Retina (tissue), 1 donor: ENCODE measurements at places on chromosomes 4 and X.

DNA sequence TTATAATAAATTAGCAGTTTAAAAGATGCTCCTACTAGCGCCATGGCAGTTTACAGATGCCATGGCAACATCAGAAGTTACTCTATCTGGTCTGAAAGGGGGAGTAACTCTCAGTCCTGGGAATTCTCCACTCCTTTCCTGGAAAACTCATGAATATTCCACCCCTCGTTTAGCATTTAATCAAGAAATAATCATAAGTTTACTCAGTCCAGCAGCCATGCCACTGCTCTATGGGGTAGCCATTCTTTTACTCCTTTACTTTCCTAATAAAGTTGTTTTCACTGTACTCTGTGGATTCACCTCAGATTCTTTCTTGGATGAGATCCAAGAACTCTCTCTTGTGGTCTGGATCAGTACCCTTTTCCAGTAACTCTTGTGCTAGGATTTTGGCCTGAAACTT lies 52.3 kb downstream of the GUCY1B1 start:
- no peak for DNase-seq

DNA sequence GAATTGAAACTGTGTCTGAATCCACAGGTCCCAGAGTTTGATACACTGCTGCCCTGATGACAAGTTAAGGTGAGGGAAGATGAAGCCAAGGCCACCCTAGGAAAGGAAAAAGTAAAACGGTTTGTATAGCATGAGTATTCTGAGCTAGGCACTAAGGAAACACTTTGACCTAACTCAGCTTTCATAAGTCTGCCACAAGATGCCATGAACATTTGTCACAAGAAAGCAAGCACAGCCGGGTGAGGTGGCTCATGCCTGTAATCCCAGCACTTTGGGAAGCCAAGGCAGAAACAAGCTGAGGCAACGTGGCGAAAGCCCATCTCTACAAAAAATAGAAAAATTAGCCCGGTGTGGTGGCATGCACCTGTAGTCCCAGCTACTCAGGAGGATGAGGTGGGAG lies 34.2 kb downstream of the ELOVL6 start:
- no peak for DNase-seq

- no peak for DNase-seq
Measured at GRCh38 chrX:13693341-13693961, 4.5 kb downstream of the RAB9A start.

DNA sequence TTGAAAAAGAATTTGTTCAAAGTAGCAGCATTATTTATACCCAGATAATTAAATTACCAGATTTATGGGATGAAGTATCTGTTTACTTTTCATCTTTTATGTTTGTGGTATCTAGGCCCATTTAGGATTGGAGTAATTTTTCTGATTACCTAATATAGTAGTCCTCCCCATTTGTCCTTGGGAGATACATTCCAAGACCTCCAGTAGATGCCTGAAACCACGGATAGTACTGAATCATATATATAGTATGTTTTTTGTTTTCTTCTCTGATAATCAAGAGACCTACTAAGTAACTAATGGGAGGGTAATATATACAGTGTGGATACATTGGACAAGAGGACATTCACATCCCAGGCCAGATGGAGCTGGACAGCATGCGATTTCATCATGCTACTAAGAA lies 30.7 kb upstream of the PTPN13 start:
- no peak for DNase-seq

DNA sequence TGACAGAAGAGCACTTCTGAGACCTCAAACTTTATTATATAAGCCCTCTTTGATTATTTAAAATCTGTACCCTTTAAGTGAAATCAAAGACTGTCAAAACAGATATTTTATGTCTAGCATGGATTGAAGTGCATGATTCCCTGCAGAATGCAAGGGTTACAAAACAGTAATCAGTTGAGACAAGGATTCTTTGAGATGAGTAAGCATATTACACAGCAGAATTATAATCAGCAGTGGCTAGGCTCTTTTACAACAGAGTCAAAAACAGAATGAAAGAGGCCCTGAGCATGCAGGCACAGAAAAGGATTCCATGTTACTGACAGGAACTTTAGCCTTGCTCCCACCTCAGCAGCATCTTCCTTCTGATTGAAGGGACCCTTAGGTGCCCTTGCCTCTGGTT lies 487.9 kb upstream of the GALNT7 start:
- no peak for DNase-seq

DNA sequence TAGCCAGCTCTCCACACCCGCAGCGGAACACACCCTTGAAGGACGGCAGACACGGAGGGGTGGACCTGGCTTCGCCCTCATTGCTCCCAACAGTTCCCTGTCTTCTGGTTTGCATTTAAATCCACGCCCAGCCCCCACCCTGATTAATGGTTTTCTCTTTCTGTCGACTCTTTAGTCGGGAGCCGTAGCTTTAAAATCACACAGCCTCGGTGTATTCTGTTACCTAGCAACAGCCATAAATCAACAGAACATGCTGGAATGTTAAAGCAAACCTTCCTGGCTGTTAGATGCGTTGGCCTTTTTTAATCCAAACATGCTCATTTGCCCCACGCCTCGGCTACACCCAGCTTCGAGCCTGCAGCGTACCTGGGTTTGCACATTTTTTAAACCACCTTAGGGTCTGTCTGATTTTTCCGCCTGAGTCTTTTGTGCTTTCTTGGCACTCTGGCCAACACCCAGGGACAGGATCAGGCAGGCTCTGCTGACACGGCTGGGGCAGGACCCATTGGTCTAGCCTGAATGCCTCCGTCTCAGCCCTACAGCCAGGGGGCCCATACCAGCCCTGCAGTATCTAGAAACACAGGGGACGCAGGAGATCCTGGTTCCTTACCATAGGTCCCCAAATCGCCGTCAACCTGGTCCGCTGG lies 21.4 kb upstream of the PPP2R2C start:
- DNase-seq, result peak; percentile 48

DNA sequence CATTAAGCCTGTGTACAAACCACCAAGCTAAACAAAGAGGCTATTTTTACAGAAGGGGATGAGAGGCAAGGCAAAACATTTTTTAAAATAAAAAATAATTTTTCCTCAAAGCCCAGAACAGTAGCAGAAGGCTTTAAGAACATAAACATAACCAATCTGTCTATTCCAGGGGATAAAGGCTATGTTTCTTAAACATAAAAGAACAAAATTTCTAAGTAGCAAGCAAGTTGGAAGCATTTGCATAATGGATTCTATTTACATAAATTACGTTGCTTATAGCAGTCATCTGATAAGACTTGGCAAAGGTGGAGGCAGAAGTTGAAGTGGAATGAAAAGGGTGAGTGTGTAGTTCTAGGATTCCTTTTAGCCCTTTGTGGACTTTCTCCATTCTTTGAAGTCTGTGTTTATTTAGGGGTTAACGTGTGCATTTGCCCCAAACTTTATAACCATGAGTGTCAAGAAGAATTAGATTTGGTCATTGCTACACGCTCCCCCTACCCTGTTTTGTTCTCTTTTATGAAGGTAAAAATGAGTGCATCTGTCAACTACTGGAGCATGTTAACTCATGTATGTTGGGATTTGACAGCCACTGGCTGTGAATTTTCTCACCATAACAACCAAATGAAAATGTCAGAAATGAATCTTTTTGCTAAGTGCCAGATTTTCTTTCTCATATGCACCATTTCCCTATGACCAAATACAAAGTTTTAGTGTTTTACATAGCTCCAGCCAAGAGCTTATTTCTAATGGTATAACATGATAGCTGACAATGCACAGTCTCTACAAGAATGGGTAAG lies 378.4 kb upstream of the IGFBP7 start:
- no peak for DNase-seq

GRCh38 chr4:146342600-146343192 lies 128.4 kb downstream of the REELD1 start:
- no peak for DNase-seq

GRCh38 chrX:129717892-129718291 lies 20.9 kb upstream of the XPNPEP2 start:
- DNase-seq, result no peak

GRCh38 chrX:80014141-80014940 lies at the start of gene TBX22:
Gene TBX22, plus strand, starts transcription at chrX:80014753. Its CDS starts 7,517 bp downstream, at chrX:80022270.
- DNase-seq, result no peak

- DNase-seq, result no peak
Measured at GRCh38 chr4:52111995-52112394, 60.9 kb downstream of the SPATA18 start.

DNA sequence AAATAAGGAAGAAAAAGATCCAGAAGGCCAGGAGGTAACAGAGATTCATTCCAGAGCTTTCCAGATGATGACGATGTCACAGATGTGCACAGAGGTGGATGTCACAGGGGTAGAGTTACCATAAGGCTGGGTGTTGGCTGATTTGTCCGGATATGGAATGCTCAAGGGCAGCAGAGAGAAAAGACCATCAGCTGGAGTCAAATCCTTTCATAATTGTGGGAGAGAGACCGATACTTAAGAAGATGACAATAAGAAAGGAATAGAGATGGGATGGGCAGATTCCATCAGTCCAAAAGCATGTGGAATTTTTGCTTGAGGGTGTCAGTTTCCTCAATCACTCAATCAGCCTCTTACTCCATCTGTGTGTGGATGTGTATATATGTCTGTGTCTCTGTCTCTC lies 150.4 kb downstream of the CENPC start:
- DNase-seq, result no peak

DNA sequence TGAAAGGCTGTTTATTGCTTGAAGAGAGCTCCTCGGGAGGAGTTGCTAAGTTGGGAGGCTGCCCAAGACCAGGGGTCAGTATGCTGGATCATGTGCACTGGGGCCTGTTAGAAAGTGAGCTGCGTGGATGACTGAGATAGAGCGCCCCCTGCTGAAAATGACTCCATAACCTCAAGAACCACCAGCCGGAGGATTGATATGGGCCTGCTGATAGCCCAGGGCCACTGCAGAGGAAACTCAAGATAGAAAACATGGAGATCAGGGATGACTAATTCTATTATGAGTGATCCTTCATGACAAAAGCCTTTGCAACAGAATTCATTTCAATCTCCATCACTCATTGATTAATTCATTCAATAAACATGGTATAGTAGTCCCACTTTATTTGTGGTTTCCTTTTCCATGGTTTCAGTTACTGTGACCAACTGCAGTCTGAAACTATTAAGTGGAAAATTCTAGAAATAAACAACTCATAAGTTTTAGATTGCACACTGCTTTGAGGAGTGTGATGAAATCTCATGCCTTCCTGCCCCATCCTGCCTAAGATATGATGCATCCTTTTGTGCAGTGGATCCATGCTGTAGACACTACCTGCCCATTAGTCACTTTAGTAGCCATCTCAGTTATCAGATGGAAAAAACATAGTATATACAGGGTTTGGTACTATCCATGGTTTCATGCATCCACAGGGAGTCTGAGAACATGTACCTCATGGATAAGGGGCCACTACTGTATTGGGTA lies 126.7 kb upstream of the MBNL3 start:
- peak; percentile 14 for DNase-seq

DNA sequence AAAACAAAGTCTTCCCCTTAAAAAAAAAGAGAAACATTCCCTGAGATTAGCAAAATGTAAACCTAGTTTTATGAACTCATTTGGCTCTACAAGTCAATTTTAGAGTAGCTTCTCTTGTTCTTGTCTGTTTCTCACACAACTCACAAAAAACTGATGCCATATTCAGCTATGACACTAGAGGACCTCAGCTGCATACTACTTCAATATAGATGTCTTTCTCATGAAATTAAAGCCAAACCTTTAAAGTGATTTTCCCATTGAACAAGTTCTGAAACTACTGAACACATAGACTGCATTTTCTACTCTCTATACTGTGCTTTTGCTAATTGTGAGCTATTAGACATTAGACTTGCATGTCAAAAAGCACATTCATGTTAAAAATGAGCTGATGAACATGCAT lies 49.8 kb downstream of the TBCK start:
- no peak for DNase-seq

DNA sequence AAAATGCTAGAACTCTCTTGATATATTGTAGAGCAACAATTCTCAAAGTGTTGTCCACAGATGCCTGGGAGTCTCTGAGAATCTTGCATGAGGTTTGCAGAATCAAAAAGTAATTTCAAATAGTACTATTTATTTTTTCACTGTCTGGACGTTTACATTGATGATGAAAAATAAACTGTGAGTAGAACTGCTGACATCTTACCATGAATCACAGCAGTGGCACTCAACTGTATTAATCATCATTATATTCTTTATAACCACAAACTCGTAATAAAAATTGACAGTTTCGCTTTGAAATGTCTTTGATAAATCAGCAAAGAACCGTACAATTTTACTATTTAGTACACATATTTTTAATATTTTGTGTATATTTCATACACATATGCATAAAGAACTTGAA lies 94.5 kb downstream of the NAF1 start:
- DNase-seq, result no peak

DNA sequence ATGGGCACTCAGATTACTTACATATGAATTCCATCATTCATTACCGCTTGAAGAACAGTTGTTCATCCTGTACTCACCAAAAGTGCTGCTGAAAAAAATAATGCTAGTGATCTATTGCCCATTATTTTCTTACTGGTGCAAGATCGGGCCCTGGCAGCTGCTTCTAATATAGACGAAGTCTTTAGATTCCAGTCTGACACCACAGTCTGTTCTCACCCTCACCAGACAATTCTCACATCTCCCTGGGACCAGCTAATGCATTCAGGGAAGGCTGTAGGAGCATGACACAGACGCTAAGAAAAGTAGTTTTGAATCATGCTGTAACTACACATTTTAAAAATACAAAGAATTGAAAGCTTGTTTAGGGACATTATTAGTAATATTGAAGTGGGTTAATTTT lies 13.8 kb downstream of the GEMIN8 start:
- no peak for DNase-seq

DNA sequence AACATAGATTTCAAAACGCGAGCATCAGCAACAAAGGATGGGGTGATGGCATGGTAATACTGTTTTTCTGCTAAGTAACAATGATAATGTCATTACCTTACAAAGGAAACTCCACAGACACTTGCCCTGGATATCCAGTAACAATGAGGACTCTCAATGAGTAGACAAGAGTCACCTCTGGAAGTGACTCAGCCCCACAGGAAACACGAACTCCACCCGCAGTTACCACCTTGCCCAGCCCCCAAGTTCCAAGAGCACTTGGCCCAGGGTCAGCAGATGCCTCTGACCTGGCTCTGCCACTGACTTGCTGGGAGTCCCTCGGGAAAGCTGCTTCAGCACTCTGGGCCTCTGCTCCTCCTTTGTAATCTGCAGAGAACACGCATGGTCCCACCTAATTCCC lies 110.3 kb upstream of the MAP3K15 start:
- DNase-seq, result no peak
